Ammon's horn (tissue), 1 donor: ENCODE measurements at places on chromosomes 7 and 10.
A peak's percentile ranks its signal among the peaks of the same experiment; 100 is the strongest.

DNA sequence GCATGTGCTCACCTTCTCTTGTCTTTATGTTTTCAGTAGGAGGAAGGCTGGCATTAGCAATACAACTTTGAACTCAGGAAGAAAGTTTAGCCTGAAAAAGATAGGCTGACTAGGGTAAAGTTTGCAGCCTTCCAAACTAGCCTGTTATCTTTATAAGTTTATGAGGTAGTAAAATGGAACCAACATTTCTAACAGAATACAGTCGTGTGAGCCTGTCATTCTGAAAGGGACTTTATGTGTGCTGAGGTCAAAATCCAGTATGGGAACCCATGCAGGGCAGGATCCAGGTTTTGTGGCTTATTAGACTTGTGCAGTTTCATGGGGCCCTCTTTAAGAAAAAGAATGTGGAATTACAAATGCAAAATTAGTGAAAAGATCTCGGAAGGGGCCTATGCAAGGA lies 201.0 kb upstream of the PRPS1L1 start:
- no peak for DNase-seq

GRCh38 chr7:25408876-25409275 lies 180.6 kb upstream of the NPVF start:
- DNase-seq: no peak

DNA sequence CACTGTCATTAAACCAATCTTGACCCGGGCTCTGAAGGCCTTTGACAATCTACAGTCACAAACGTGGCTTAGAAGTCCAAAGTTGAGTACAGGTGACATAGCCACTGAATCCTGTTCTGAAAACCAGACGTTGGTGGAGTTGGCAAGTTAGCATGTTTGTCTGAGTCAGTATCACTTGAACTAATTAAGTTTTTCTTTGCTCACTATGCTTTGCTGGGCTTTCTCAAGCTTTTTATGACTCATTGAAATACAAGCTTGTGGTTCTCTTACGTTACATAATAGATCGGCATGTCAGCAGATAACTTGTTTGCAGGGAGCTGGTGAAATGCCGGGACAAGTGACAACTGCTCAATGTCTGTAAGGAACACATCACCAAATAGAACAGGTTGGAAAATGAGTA lies 53.8 kb downstream of the ARL5B start:
- peak; percentile 18 for DNase-seq

- DNase-seq: no peak
These were observed 151.0 kb downstream of the PLPP4 start for GRCh38 chr10:120607710-120608703.

DNA sequence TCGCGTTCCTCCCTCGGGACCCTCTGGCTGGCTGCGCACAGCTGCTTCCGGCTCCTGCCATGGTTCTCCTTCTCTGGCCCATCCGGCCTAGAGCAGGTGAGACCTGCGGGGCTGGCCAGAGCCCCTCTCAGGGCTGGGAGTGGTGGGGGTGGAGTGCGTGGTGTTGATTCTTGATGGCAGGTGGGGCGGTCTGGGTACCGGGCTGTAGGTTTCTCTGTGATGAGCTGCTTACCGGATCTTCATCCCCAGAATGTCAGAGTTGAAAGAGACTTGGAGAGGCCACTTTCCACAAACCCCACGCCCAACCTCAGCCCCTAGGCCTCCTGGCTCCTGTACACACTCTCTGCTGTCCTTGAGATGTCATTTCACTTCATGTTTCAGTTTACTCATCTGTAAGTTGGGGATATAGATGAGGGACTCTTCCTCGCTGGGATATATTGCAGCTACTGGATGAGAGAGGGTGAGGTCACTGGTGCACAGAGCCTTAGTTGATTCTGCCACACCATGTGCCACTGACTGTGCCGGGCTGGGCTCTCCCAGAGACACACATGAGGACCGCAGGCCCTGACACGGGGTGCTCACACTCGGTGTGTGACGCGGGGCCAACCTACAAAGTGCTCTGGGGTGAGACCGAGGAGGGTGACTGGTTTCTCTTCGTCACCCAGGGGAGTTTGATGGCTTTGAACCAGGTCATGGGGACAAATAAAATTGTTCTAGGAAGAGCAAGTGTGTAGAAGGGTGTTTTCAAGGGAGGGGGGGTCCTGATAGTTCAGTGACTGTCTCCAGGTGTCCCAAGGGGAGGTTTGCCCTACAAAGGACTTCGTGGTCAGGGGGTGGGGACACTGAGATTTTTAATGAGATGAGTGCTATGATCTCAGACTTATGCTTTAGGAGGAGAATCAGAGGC lies 29.5 kb downstream of the ZNF775 start:
- DNase-seq: no peak

GRCh38 chr7:148793590-148793989 lies 90.5 kb downstream of the EZH2 start:
- no peak for DNase-seq

DNA sequence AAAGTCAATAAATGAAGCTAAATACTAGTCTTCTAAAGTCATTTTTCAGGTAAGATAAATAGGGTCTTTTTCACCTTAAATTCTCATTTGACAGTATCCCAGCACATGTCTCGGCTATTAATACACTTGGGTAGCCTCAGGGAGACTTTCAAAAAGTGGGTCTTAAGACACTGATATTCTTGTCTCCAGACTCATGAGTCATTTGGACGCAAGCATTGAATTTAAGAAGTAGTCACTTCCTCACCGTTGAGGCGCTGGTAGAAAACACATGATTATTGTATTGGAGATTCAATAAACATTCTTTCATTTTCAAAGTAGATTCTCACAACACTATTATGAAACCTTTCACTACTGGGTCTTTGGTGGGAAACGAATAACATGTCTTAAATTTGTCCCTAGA lies 108.9 kb upstream of the SP8 start:
- no peak for DNase-seq

GRCh38 chr10:112151524-112152039 lies 32.0 kb downstream of the GPAM start:
- no peak for DNase-seq

GRCh38 chr10:90879062-90879461 lies 7.3 kb downstream of the RPP30 start:
- DNase-seq: no peak

DNA sequence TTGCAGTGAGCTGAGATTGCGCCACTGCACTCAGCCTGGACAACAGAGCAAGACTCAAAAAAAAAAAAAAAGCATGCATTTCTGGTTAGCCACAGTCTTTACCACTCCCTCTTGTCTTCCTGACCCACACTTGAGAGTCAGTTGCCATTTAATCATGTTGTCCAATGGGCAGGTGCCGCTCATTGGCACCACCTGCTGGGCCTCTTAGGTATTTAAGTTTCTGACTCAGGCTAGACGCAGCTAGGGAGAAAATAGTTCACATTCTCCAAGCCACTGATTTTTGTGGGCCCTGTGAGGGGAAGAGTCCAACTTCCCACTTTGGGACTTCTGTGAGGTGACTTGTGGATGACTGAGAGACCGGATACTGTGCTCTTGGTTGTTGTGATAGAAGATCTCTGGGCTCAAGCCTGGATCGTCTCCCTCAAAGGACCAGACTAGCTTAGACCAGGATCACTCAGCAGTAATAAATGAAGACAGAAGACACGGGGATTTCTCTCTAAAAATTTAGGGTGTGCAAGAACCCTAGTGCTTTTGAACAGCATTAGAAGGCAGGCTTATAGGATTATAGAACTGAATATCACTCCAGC lies 26.8 kb upstream of the SORCS3 start:
- DNase-seq: no peak

- DNase-seq: no peak
These were observed 9.3 kb downstream of the RBM33 start for GRCh38 chr7:155653803-155654202.
